GF-D8 (cell line): ENCODE measurements at places on chromosomes 1 and 21.

- no peak for DNase-seq
Measured at GRCh38 chr1:156373546-156373945, 4.5 kb downstream of the RHBG start.

- DNase-seq, result no peak
Measured at GRCh38 chr1:181100015-181100905, 11.8 kb downstream of the IER5 start.

DNA sequence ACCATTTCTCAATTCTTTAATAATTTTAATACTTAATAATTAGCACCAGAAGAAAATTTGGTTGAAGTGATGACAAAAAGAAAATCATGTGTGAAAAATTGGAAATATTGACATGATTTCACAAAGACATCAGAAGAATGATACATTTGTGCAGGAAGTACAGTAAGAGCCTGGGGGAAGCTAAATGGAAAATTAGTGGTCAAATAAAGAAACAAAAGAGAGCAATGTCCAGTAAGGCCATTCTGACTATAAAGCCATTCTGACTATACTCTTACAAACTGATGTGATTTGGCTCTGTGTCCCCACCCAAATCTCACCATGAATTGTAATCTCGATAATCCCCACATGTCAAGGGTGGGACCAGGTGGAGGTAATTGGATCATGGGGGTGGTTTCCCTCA lies 48.6 kb upstream of the KCNE1 start:
- DNase-seq, result no peak

DNA sequence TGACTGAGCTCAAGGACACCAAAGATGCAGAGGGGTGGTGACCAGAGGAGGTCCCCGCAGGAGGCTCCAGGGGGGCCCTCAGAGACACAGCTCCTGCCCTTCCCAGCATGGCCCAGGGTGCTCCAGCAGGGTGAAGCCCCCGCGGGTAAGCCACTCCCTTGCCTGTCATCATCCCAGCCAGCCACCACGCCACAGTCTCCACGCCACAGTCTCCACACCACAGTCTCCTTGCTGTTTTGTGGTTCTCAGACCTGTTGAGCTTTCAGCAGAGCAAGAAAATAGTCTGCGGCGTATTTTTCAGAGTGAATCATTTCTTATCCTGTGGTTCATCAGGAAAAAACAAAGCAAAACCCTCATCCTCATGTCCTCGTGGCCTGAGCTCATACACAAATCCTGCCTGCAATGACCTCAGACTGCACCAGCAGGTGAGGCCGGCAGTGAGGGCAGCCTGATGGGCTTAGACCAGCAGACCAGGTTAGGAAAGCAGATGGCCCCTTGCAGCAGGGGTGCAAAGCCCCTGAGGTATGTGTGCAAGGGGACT lies 25.7 kb upstream of the ABCG1 start:
- DNase-seq, result no peak

GRCh38 chr1:111399792-111400610 lies 27.5 kb downstream of the OVGP1 start:
- DNase-seq, result no peak

- no peak for DNase-seq
Measured at GRCh38 chr1:45452503-45452902, 38.5 kb downstream of the TESK2 start.

GRCh38 chr1:45945426-45945825 lies 142.0 kb downstream of the MAST2 start:
- DNase-seq, result no peak

DNA sequence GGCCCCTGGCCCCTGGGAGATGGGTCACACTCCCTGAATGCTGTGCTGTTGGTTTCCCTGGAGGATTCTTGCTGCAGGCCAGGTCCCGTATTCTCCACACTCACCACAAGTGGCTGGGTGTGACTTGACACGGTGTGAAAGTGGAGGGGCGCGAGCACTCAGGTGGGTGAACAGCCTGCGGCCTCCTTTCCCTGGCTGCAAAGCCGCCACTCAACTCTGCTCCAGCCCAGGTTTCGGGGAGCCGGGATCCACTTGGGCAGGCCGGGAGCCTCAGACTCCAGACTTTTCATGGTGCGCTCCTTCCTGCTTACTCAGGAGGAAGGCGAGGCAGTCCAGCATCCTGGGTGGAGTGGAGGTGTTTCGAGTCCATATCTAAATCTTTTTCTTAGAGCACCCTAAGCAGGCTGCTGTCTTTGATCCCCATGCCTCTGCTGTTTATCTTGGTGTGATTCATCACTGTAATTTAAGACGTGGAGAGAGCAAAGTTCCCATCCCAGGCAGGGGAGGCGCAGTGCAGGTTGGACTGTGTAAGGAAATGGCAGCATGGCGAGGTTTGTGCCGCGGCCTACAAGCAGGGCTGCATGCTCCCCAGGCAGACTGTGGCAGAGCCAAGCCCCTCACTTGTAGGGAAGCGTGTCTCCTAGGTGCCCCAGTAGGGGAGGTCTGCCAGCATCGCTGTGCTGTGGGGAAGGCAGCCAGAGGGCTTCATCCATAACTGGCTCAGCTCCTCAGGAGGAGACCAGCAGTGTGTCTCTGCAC lies 29.6 kb downstream of the VANGL1 start:
- DNase-seq, result no peak

GRCh38 chr1:90476411-90476810 lies 240.7 kb downstream of the BARHL2 start:
- DNase-seq, result no peak

DNA sequence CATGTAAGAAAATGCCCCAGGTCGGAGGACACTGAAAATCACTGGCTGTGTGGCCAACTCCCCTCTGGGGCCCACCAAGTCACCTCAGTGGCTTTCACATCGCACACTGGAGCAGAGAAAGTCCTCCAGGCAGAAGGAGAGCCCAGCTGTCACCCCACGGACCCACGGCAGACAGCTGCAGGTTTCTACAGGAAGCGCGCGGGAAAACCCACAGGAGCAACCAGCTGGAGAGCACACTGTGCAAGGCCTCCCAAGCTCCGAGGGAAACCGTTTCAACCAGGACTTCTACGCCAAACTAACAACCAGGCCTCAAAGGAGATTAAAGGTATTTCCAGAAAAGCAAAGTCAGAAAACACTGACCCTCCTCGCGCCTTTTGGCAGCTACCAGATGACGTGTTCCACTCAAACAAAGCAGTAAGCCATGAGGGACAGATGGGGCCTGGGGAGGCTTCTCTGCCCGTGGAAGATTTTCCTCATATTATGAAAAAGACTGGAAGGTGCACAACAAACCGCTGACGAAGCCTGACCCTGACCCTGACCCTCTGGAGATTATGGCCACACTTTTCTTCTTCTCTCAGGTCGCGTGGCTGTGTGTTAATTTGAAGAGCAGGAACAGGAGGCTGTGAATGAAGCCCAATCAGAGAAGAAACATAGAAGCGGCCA lies 21.0 kb downstream of the WDR4 start:
- no peak for DNase-seq

GRCh38 chr1:216607067-216607697 lies 116.0 kb downstream of the ESRRG start:
- DNase-seq, result no peak

- no peak for DNase-seq
Measured at GRCh38 chr1:58162952-58163550, 383.5 kb downstream of the OMA1 start.

- no peak for DNase-seq
Measured at GRCh38 chr1:3658231-3658615, 5.9 kb downstream of the TP73 start.

- no peak for DNase-seq
Measured at GRCh38 chr1:201540846-201541735, 2.2 kb downstream of the NAV1 start.

GRCh38 chr1:4585216-4585615 lies 69.2 kb upstream of the AJAP1 start:
- no peak for DNase-seq

GRCh38 chr1:184218458-184219075 lies 167.0 kb downstream of the TSEN15 start:
- DNase-seq, result no peak

GRCh38 chr1:221801251-221801661 lies 59.4 kb upstream of the DUSP10 start:
- no peak for DNase-seq

GRCh38 chr1:162736633-162737067 lies 53.9 kb upstream of the HSD17B7 start:
- no peak for DNase-seq

GRCh38 chr1:47711184-47711847 lies 273.5 kb downstream of the FOXD2 start:
- DNase-seq, result no peak

- DNase-seq, result no peak
Measured at GRCh38 chr1:112358061-112358770, 37.8 kb upstream of the CTTNBP2NL start.

GRCh38 chr1:7047866-7048265 lies 262.6 kb downstream of the CAMTA1 start:
- DNase-seq, result no peak

GRCh38 chr1:178470411-178470960 lies 26.3 kb downstream of the CLEC20A start:
- DNase-seq, result no peak

DNA sequence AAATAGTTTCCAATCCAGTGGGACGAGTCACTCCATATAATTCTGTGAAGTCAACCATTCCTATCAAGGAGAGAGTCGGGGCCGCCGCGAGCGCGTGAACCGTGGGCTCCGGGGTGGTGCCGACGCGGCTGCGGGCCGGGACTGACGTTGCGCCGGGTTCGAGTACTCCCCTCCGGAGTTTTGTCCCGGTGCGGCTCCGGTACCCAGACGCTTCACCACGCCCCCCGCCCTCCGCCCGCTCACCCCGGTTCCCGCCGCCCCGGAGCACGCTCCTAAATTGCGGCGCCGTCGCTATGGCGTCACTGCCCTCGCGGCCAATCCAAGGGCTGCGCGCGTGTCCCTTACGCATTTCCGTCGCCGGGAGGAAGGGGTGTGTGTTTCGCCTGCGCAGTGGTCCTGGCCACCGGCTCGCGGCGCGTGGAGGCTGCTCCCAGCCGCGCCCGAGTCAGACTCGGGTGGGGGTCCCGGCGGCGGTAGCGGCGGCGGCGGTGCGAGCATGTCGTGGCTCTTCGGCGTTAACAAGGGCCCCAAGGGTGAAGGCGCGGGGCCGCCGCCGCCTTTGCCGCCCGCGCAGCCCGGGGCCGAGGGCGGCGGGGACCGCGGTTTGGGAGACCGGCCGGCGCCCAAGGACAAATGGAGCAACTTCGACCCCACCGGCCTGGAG lies at the start of gene ATAD3B:
TSS of gene ATAD3B (plus strand) at position 377 of the 664 bp plus-strand sequence. CDS start at position 497, 120 bp downstream.
- DNase-seq, result peak; percentile 62

DNA sequence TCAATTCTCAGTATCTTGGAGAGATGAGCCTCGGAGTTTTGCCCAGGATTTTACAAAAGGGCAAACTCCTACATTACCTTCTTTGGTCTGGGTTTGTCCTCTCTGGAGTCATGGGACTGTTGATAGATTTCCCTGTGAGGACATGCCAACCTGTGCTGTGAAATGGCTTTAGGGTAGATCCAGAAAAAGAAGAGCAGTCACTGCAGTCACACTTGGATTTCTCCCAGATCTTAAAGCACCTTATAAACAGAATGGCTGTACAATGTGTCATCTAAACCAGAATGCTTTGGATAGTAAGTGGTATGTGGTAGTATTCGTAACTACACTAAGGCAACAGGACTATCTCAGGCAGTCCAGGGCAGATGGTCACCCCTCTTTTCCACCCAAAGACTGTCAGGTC lies 1.9 kb upstream of the CSRP1 start:
- no peak for DNase-seq

DNA sequence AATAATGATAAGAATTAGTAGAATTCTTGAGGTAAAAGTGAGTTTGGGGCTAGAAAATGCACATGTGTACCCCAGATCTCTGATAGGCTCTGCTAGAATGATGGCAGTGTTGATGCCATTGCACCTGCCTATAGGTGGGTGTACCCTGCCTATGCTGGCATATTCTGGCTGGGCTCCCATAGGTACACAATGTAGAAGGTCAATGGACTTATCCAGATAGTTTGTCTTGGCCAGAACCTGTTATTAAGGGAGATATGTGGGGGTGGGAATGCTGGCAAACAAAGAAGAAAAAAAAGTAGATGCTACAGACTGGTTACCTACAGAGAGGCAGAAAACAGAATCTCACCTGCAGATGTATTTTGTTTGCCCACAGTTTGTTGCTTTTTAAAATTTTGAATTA lies 14.1 kb upstream of the KLHDC8A start:
- DNase-seq, result no peak

DNA sequence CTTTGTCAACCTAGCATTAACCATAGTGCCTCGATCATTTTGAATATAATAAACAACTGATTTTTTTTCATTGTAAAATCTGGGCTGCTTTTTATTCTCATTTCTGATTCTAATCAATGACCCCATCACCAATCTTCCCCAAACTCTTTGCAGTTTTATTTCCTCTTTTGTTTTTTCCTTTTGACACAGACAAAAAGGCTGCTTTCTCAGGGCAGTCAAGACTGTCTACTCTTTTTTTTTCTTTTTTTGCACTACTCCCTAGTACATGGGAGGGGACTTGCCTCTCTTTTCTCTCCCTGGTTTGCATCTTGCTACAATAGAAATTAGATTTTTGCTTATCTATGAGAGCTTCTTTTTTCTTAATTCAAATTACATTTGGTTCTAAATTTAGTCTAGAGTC lies 987.9 kb downstream of the ADGRL2 start:
- DNase-seq, result no peak

- DNase-seq, result no peak
Measured at GRCh38 chr1:45359882-45360513, 19.8 kb upstream of the MUTYH start.

DNA sequence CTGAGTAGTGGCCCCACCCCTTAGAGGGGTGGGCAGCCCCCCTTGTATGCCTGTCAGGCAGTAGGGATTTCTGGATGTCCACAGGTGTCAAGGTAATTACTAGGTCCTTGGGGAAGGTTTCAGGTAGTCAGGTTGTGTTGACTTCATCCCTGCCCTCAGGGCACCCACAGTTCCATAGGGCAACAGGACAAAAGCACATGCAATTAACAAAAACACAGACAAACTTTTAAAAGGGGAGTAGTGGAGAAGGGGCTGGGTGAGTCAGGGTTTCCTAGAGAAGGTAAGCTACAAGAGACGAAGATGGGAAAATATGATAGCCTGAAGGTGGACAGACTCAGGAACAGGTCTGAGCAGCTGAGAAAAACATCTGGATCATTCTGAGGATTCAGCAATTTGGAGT lies 14.1 kb downstream of the KRTCAP2 start:
- no peak for DNase-seq
